Common myeloid progenitor, CD34-positive (primary cell): ENCODE measurements at places on chromosomes 12 and 14.

DNA sequence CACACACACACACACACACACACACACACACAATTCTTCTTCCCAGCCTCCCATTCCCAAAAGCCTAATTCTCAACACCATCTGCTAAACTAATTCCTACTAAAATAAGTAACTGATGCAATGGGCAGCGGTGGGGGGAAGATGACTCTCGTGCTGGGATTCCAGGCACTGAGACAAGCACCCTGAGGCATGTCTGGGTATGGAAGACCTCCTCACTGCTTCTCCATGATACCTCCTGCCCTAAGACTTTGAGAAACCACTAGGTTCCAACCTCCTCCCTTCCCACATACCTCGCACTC, 789 bp upstream of the VWF start:
- no peak for DNase-seq

- no peak for DNase-seq
Observed at GRCh38 chr14:74945261-74945851, 10.0 kb downstream of the PGF start.

- no peak for DNase-seq
Observed at GRCh38 chr14:60002819-60003492, 83.0 kb downstream of the LRRC9 start.

DNA sequence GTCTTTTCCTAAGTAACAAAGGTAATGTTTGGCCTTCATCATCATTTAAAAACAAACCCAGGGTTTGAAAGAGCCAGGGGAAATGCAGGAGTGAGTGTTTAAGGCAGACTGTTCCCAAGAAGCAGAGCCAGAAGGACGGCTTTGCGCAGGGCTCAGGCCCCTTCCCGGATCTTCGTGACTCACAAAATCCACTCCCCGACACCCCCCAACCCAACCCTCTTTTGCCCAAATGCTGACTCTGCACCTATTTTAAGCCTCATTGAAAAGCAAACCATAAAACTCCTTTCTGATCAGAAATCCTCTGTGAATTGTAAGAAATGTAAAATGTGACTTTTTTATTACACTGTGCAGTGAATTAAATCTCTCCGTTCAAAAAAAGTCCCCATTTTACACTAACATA, 67.5 kb downstream of the SETD3 start:
- no peak for DNase-seq

DNA sequence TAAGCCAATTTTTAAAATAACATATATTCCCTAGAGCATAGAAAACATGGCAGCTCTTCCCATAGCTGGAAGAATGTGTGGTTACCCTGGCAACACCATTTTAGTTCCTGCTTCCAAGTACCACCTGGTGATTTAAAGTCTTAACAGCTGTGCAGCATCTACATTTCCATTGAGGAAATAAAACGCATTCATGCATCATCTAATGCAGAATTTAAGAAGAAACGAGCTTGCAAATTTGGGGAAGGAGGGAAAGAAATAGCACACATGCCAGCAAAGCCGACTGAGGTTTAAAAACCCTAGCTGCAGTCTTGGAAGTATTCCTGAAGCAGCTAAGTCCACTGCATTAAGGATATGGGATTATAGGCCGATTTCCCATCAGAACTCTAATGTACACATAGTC, 22.8 kb upstream of the SLC38A2 start:
- no peak for DNase-seq

DNA sequence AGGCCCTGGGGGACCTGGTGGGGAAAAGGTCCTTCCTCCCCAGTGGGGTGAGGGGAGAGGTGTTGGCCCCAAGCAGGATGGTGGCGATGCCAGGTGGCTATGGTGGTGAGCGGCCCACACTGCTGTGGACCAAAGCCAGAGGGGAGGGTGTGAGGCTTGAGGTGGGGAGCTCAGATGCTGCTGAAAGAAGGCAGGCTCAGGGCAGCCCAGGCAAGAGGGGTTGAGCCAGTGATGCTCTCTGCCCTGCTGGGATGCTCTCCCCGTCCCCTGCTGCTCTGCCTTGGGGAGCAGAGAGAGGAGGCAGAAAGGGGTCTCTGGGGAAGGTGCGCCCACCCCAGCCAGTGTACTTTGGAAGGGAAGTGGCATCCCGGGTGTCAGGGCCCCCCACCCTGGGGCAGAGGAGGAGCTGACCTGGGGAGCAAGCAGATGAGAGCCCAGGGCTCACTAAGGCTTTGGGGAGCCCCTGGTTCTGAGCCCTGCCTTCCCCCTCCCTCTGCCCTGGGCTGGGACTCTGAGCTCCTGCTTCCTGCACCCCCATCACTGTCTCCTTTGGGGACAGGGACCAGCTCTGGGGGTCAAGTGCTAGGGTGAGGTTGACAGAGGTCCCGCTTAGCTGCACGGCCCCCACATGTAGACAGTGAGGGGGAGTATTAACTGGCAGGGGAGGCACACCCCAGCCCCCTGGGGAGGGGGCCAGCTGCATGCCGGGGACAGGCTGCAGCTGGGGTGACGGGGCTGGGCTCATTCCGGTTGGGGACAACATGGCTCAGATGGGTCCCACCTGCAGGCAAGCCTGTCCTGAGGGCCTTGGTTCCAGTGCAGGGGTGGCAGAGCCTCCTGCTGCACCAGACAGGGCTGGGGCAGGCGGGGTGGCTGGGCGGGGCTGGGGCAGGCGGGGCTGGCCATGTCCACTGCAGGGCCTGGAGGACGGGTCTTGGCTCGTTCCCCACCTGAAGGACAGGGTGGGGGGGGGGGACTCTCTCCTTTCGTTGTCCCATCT, 124.4 kb downstream of the KIF26A start:
- no peak for DNase-seq

DNA sequence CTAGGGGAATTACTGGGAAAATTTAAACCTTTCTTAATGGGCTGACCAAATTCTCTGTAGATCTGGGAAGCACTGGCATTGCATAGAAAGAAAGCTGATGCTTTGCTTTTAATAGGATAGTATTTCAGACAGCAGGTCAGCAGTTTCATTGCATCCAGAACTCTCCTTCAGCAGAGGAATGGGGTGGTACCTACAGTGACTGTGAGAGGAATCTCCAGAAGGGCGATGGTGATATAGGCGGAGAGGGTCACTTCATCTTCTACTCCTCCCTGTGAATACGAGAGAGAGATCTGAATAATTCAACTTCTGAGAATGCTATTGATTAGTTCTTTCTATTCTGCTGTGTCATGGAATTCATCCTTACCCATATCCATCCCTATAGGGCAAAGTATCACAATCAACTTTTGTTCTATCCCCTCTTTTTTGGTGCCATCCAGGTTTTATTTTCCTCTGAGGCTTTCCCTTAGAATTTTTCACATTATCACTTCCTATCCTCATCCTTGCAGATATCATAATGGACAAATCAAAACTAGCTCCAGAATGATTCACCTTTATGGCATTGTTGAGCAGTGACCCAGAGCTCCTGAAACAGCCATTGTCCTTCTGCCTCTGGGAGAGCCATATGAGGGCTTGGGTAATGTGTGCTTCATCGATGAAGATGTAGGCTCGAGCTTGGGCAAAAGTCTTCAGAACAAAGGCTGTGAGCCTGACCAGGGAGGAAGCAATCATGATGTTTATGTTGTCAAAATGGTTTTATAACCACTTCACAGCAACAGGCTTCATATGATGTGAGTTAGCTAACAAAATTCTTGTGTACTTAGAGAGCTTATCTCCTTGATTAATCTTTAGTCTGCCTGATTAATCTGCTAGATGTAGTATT, 38.3 kb downstream of the A2M start:
- DNase-seq = no peak

- DNase-seq = peak; percentile 23
Observed at GRCh38 chr14:93343266-93343665, 3.7 kb upstream of the COX8C start.

GRCh38 chr12:120583478-120584030, 2.4 kb upstream of the POP5 start:
- DNase-seq = peak; percentile 78

DNA sequence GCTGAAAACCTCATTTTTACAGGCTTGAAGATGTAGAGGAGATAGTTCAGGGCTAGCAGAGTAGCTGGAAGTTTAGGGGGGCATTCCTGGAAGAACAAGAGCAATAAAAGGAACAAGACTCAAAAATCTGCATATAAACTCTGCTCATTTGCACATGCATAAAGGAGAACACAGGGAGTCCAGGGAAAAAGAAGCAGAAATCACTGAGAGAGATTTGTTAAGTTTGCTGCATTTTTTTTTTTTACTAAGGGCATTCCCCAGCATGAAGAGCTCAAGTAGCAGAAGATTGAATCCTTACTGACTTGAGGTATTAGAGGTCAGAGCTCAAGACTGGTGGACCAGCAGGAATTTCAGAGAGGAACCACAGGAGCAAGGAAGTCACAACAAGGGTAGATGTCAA, 28.2 kb upstream of the BCL11B start:
- no peak for DNase-seq

GRCh38 chr12:80707126-80707829, at the start of gene MYF6:
Gene MYF6 (plus strand): TSS chr12:80707634. CDS start chr12:80707720, 86 bp downstream.
- no peak for DNase-seq

DNA sequence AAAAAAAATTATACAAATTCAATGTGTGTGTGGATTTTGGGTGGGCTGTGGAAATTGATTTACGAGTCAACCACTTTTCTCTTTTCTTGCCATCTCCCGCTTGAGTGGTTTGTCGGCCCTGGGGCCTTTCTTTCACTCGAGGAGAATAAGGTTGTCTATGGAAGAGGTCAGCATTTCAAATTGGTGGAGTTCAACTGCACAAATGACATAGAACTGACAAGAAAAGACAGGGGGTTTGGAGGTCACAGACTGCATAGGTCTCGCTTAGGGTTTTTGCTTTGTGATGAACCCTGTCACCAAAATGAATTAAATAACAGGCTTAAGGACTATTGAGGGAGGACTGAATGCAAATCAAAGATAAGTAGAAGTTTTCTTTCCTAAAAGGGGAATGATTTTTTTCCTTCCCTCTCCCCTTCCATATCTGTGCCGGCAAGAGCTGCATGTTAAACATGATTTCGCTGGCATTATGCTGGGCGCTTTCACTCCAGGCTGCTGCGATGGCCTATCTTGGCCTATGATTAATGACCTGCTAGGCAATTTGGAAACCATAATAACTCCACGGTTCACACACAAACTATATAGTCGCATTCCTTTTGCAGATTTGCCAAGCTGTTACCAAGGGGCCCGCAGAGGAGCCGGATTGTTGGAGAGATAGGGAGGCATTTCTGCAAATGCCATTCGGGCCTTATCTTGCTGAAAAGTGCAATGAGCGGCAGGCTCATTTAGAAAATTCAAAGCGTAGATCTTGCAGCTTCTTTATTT, 20.7 kb downstream of the ASCL1 start:
- DNase-seq = no peak

GRCh38 chr12:45509621-45510020, 219.9 kb upstream of the ARID2 start:
- no peak for DNase-seq

- DNase-seq = peak; percentile 53
Observed at GRCh38 chr12:2544230-2544629, 250.5 kb upstream of the FKBP4 start.

GRCh38 chr14:62027958-62028357, 265.7 kb downstream of the SNAPC1 start:
- no peak for DNase-seq

- DNase-seq = peak; percentile 28
Observed at GRCh38 chr12:123990511-123990910, 17.5 kb downstream of the ZNF664 start.

- no peak for DNase-seq
Observed at GRCh38 chr12:25800101-25800500, 158.4 kb upstream of the RASSF8 start.

DNA sequence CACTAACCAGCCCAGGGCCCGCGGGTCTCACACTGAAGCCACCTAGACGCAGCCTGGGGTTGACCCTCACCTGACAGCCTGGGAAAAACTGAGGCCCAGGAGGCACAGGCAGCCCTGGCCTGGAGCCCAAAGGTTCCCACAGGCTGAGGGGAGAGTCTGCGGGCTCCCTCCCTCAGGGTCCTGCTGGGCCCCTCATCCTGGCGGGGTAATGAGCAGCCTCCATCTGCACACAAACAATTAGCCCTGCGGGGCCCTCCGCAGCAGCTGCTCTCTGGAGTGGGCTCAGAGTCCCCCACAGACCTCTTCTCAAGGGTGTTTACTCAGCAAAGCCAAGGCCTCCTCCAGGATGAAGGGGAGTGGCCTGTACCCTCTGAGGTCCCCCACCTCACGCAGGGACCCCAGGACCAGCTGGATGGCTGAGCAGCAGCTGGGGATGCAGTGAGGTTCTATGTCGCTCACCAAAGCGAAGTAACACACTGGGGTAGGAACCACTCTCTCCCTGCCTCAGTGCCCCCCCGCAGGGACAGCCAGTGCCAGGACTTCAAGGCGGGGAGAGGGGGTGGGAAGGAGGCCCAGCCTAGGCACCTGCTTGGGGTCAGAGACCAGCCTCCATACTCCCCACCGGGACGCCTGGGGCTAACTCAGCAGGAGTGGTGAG, 7.3 kb downstream of the AKT1 start:
- no peak for DNase-seq

- no peak for DNase-seq
Observed at GRCh38 chr12:118959985-118960560, 21.3 kb upstream of the SRRM4 start.

GRCh38 chr14:23725980-23726710, 90.0 kb downstream of the DHRS2 start:
- no peak for DNase-seq

- DNase-seq = no peak
Observed at GRCh38 chr14:66568220-66568619, 60.3 kb downstream of the GPHN start.

DNA sequence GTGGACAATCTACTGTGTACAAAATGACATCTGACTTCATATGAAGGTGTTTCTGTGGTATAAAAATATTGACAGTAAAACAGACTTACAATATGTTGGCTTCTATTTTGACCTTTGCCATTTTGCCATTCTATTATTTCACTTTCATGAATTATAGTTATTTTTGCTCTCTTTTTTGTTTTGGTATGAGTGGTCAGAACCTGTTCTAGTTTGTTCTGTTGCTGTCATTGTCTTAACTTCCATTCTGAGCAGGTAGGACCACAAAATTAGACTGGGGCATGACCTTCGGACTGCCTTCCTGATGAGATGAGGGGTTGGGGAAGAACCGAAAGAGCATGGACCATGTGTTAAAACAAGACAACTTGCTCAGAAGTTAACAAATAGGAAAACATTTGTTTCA, 36.5 kb upstream of the IFNG-AS1 start:
- DNase-seq = no peak

- DNase-seq = no peak
Observed at GRCh38 chr12:32509328-32510091, 110.2 kb downstream of the FGD4 start.

- DNase-seq = peak; percentile 21
Observed at GRCh38 chr12:59619461-59620240, 23.8 kb downstream of the SLC16A7 start.

DNA sequence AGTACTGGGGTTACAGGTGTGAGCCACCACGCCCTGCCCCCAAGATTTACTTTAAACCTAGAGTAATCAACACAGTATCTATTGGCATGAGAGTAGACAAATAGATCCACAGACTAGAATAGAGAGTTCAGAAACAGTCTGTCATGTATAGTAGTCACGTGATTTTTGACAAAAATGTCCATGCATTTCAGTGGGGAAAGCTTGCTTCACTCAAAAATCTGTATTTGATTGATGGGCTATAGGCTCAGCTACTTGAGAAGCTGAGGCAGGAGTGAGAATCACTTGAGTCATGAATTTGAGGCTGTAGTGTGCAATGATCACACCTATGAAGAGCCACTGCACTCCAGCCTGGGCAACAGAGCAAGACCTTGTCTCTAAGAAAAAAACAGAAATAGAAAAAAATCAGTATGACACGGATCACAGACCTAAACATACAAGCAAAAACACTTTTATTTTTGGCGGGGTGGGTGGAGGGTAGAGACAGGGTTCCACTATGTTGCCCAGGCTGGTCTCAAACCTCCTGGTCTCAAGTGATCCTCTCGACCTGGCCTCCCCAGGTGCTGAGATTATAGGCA, 7.6 kb upstream of the ORAI1 start:
- no peak for DNase-seq

GRCh38 chr12:108849660-108850059, 7.7 kb downstream of the SSH1 start:
- no peak for DNase-seq
